Stimulated activated CD4-positive, alpha-beta T cell treated with anti-CD3 and anti-CD28 coated beads, Interleukin-12 subunit alpha, Interleukin-12 subunit beta, amount 100 ng/mL, for 4 hours (primary cell): ENCODE measurements at places on chromosomes 16 and 17.

GRCh38 chr17:74971069-74971841, 1.3 kb downstream of the HID1 start:
- DNase-seq: no peak

DNA sequence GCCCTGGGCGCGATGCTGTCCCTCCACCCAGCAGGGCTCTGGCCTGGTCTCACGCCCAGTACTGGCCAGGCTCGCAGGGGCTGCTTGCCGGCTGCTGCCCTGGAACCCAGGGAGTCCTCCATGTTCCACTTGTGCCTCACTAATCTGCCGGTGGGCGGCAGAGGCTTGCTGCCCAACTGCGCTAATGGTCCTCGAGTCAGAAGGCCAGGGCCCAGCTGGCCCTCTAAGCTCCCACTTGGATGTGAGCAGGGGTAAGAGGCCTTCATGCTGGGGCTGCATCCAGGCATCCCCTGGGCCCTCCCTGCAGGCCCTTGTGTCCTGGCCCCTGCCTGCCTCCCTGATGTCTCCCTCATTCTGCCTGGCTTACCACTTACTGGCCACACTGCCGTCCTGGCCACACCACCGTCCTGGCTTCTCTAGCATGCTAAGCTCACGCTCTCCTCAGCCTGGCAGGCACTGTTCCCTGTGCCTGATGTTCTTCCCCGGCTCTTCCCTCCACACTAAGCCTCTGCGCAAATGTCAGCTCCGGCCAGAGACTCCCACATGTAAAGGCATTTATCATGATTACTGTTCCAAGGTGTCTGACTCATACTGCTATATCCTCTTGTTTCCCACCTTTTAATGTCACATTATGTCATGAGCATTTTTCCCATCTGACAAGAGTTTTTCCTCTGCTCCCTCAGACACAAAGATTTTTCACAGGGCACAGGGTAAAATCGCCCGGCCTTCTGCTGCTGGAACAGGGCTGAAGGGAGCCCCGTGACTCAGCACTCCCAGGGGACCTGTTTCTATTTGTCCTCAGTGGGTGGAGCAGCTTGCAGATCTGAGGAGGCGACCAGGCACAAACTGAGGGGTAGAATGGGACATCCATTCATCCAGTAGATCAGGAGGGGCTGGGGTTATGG, 15.9 kb downstream of the B9D1 start:
- DNase-seq: no peak

DNA sequence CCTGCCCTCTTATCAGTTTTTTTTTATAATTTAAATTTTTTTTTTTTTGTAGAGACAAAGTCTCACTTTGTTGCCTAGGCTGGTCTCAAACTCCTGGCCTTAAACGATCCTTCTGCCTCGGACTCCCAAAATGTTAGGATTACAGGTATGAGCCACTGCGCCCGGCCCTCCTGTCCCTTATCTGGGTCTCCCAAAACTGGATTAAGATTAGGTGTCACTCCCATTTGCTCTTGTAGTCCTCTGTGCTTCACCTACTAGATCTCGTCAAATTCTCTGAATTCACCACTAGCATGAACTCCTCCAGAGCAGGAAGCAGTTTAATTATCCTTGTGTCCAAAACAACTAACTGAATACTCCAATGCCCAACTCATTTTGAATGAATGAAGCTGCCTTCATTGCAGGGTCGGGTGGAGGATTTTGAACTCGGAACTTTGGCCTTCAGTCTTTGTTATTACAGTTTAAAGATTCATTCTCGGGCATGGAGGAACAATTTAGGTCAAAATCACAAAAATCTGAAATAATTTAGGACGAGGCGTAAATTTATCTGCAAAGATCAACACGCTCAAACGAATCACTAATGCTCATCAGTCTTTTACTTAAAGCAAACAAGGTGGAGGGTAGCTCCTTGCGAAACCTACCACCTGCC, 802 bp upstream of the ATXN2L start:
- DNase-seq: no peak

DNA sequence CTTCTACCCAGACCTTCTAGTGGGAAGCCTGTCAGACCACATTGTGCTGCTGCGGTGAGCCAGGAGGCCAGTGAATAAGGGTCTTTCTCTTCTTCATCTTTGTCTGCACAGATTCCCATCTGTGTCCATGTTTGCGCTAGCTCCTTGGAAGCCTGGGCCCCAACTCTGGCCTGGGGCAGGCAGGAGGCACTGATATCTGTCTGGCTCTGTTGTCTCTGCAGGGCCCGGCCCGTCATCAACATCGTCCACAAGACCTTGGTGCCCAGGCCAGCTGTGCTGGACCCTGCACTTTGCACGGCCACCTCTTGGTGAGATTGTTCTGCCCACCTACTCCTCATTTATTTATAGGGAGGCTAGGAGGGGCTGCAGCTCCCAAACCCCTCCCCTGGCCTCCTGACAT, 18.3 kb downstream of the ITGA3 start:
- no peak for DNase-seq

- DNase-seq: no peak
These were observed 54.7 kb downstream of the NXN start for GRCh38 chr17:924711-925475.

GRCh38 chr16:31127182-31127581, 8.3 kb downstream of the PRSS8 start:
- no peak for DNase-seq

GRCh38 chr17:58265902-58266875, 14.5 kb downstream of the MPO start:
- no peak for DNase-seq

DNA sequence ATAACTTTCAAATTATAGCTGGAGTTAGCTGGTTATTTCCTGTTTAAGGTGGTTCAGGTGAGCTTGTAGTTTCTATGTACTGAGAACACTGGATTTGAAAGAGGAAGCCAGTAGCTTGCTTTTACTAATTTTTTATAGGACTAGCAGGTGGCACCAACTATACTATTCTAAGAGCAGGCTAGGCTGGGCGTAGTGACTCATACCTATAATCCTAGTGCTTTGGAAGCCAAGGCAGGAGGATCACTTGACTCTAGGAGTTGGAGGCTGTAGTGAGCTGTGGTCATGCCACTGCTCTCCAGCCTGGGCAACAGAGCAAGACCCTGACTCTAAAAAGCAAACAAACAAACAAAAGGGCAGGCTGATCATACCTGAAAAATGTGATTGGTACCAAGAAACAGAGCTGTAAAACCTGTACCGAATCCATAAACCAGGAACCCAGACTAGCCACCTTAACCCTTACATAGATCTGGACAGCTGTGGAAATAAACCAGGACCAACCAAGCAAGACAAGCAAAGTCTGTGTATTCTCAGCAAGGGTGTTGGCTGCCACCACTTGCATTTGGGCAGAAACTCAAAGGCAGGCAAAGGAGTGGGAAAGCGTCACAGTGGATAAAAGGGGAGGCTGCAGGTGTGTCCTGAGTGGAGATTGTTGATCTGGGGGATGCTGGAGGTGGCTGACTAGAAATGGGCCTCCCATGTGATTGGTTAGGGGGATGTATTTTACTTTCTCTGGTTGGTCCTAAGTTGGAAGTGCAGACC, 36.3 kb downstream of the SLC47A1 start:
- no peak for DNase-seq

GRCh38 chr16:84532855-84533486, 28.5 kb upstream of the MEAK7 start:
- no peak for DNase-seq

DNA sequence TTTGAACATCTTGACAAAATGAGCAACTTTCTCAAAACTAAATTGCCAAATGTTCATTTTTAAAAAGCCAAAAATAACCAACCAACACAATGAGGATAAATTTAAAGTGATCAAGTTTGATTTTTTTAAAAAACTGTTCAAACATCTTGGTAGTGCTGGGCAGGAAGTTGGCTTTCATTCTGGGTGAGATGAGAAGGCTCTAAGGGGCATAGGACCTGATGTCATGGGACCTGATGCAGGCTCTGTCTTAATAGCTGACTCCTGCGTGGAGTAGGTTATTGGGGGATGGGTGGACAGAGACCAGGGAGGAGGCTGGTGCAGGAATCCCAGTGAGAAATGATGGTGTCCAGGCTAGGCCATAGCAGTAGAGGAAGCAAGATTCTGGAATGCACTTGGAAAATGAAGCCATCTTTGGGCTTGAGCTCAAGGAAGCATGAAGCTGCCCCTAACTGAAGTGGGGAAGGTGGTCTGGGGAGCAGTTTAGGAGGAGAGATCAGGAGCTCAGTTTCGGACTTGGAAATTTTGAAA, 20.4 kb downstream of the NLRC5 start:
- no peak for DNase-seq

GRCh38 chr17:38879878-38880665, 10.2 kb downstream of the LASP1 start:
- no peak for DNase-seq

DNA sequence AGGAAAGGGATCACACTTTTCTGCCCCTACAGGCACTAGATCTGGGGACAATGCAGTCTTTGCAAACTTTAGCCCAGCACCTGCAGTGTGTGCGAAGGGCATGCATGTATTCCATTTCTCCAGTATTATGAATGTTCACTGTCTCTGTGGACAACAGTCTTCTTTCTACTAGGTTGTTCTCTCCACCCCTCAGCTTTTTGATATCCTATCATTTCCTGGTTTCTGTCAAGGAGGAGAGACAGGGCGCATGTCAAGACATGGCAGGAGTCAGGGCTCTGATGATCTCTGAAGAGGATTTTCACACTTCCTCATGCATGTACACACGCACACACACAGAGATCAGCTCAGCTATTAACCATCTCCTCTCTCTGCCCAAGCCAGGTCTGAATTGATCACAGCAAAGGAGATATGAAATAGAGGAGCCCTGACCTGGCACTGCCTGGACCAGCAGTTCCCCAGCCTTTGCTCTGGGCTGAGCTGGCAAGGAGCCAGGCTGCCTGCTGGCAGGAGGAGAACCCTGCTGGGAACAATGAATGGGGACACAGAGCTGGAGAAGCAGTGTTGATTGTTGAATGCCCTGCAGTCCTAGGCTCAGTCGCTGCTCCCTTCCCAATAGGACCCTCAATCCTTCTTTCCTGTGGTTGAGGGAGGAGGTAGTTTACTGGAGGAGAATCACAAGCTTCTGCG, 2.6 kb downstream of the GPR179 start:
- no peak for DNase-seq

DNA sequence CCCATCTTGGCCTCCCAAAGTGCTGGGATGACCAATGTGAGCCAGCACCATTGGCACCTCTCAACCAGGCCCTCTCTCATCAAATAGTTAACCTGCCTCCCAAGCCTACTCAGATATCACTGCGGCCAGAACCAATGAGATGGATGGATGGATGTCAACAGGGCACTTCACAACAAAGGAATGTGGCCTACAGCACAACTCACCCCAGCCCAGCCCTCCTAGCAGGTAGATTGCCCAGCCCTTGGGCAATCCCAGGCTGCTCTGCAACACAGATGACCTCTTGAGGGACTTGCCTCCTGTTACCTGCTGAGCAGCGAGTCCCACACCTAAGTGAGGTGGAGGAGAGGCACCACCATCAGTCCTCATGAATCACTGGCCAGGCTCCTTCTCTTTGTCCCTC, 22.6 kb upstream of the KIFC3 start:
- no peak for DNase-seq

DNA sequence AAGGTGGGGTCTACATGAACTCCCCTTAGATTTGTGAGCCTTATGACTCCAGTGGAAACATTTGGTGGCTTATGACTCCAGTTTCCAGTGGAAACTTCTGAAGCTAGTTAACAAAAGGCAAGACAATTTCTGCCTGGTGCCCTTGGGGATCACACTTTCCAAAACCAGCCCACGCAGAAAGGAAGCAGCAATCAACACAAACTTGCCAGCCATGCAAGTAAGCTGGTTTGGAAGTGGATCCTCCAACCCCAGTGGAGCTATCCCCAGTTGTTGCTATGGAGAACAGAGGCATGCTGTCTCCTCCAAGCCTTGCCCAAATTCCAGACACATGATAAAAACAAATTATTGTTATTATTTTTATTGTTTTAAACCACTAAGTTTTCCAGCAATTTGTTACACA, 130.9 kb downstream of the CDH11 start:
- no peak for DNase-seq

DNA sequence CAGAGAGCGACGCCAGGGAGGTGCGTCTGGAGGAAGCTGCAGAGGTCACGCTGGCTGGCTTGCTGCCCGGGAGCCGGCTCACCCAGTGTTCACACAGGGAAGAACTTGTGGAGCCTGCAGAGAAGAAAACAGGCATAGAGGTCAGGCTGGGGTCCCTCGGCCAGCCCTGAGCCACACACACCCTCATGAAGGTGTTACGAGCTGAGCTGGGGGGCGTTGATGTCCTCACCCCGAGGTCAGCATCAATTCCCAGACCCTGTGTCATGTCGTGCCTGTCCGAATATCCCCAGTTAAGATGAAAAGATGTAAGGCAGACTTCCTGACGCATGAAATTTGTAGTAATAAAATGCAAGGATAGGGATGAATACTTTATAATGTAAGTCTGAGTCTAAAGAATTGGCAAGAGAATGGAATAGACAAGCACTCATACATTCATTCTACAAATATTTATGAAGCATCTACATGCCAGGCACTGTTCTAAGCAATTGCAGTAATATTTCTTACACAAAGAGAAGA, 77.1 kb downstream of the USP31 start:
- no peak for DNase-seq

DNA sequence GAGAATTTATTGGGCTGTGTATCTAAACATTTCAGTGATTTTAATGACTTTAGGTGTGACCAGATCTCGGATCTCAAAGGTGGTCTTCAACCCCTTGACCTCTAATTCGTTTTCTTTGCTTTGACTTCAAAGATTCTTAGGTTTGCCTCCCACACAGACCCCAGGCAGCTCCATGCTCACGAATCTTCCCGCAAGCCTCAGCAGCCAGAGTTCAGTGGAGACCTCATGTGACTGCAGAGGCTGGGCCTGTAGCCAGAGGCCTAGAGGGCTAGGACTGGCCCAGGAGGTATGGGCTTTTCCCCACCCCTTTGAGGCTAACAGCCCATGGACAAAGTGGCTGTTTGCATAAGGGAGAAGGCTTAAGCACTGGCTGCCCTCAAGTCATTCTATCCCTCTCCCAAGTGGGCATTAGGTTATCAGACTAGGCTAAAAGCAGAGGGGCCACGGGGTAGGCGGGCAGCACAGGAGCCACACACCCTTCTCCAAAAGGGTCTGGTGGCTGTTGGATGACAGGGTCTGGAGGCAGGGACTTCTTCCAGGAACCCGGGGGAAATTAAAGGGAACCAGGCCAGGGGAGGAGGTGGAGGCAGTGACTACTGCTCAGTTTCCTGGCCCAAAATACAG, 3.0 kb downstream of the HIRIP3 start:
- DNase-seq: no peak

GRCh38 chr16:85655216-85656129, 33.3 kb downstream of the GINS2 start:
- no peak for DNase-seq

DNA sequence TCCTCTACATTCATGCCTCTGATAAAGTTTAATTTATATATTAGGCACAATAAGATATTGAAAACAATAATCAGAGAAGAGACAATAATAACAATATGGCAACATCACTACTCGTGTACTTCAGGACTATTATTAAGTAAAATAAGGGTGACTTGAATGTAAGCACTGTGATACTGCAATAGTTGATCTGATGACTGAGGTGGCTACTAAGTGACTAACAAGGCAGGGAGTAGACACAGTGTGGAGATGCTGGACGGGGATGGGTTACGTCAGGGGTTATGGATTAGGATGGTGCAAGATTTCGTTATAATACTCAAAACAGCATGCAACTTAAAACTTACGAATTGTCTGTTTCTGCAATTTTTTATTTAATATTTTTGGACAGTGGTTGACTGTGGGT, 32.5 kb downstream of the CYLD start:
- DNase-seq: no peak
